ENCODE measurements at places on chromosomes 4 and X. TPM values are rescaled to one million over a fixed set of nuclear protein-coding genes. Genes with fewer than 3 reads are reported as not detected.

GRCh38 chrX:10198254-10198653 is 41.5 kb downstream of the CLCN4 start:
- H3K27me3 ChIP-seq: no peaks in the 10 kb centered on the region
- H3K4me1 ChIP-seq: no peaks in the 10 kb centered on the region
- H3K36me3 ChIP-seq: peaks cover 5% of the 10 kb centered on the region

- H3K4me1 ChIP-seq: no peaks in the 10 kb centered on the region
- no peak for DNase-seq
- H3K27ac ChIP-seq: no peak overlapping the region
- no peaks in the 10 kb centered on the region for H3K27me3 ChIP-seq
- no peaks in the 10 kb centered on the region for H3K36me3 ChIP-seq
- no peak overlapping the region for H3K4me3 ChIP-seq
These were observed 390.7 kb downstream of the GBA3 start for GRCh38 chr4:23083391-23083790.

DNA sequence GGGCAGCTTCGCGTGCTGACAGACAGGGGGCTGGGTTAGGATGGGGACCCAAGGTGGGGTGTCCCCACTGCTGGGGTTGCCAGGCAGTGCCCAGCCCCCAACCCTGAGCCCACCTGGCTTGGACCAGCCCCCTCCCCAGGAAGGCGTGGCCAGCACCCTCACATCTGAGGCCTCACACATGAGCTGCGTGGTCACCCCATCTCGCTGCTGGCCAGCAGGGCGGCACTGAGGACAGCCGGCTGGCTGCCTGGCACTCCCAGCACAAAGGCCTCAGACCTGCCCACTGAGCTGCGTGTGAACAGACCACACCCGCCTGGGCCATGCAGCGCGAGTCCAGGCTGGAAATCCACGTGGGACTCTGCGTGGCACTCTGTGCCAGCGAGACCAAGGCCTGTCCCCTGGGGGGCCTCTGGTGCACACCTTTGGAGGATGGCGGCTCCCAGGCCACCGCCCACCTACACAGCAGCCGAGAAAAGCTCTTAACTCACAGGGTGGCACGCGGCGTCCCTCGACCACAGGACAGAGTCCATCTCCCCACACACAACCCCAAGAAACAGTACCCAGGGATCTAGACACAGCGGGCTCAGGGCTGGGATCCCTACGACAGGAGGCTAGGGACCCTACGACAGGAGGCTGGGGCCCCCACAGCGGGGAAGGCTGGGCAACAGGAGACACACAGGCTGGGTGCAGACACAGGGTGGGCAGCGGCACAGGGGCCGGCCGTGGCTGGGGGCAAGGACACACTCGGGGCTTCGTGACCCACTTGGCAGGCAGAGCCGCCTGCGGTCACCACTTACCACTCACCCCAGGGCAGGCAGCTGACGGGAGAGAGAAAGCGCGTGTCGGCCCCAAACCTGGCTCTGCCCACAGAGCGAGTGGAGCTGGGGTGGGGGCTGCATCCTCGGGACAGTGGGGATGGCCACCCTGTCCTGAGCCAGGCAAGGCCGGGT is 9.8 kb downstream of the DGKQ start:
- no peak for DNase-seq
- no peak overlapping the region for H3K27ac ChIP-seq
- no peaks in the 10 kb centered on the region for H3K4me1 ChIP-seq
- H3K4me3 ChIP-seq: no peak overlapping the region

GRCh38 chr4:7947927-7948326 is 8.3 kb upstream of the AFAP1 start:
- H3K4me1 ChIP-seq: peaks cover 36% of the 10 kb centered on the region
- no peak overlapping the region for H3K4me3 ChIP-seq
- DNase-seq: no peak

DNA sequence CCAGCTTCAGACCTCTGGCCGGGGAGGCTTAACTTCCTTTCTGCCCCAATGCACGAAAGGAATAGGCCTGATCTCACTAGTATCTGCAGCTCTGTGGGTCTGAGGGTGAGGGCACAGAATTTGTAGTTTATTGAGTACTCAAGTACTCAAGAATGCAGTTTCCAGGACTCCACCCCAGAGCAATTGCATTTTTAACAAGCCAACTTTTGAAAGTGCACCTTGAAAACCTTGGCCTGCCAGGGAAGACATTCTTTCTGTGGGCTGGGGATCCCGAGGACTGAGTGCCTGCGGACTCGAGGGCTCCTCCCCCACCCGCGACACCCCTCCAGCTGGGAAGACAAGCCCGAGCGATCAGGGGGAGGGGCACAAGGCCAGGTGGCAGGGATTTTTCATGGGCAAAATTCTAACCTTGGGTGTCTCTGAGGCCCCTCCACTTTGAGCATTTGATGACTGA is 22.4 kb downstream of the RS1 start:
- H3K27me3 ChIP-seq: no peaks in the 10 kb centered on the region
- H3K36me3 ChIP-seq: peaks cover 2% of the 10 kb centered on the region
- H3K4me3 ChIP-seq: no peak overlapping the region
- peak overlapping the region; percentile 84 for H3K27ac ChIP-seq
- DNase-seq: no peak
- peaks cover 15% of the 10 kb centered on the region for H3K4me1 ChIP-seq

- DNase-seq: no peak
- H3K4me3 ChIP-seq: no peak overlapping the region
- H3K36me3 ChIP-seq: no peaks in the 10 kb centered on the region
- H3K27me3 ChIP-seq: no peaks in the 10 kb centered on the region
These were observed 2313.1 kb upstream of the AGA start for GRCh38 chr4:179755322-179755721.

DNA sequence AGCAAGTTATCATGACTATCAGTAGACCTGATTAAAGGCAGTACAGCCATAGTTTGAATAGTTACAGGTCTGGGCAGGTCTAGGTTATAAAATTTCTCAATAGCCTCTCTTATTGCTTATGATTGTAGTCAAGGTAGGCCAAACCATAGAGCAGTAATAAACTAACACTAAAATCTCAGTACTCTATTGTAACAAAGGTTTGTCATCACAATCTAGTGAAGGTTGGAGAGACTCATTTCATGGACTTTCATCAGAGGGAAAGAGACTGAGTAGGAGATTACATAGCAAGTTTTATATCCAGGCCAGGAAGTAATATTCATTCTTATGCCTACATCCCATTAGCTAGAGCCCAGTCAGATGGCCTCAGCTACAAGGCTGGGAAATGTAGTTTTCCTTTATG is 141.0 kb downstream of the ASB9 start:
- H3K27me3 ChIP-seq: no peaks in the 10 kb centered on the region
- no peak overlapping the region for H3K4me3 ChIP-seq
- H3K27ac ChIP-seq: no peak overlapping the region
- H3K4me1 ChIP-seq: no peaks in the 10 kb centered on the region
- no peaks in the 10 kb centered on the region for H3K36me3 ChIP-seq
- DNase-seq: no peak

DNA sequence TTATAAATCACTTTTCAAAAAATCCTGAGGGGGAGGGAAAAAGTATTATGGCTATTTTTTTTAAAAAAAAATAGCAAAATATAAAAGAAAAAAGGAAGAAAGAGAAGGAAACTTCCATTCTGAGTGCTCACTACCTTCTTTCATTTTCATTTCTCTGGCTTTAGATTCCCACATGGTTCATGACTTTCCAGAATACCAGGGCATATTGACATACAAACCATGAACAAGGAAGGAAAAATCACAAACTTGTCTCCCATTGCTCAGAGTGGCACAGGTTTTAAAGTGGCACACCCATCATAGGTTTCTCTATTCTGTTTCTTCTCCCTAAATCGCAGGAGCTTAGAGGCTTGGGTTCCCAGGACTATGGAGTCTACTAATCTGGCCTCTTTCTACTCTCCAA is 136.3 kb upstream of the CXXC4 start:
- no peak overlapping the region for H3K27ac ChIP-seq
- no peaks in the 10 kb centered on the region for H3K36me3 ChIP-seq
- peaks cover 13% of the 10 kb centered on the region for H3K4me1 ChIP-seq
- no peaks in the 10 kb centered on the region for H3K27me3 ChIP-seq

GRCh38 chr4:133130171-133130570 is 18.9 kb upstream of the PCDH10 start:
- no peak for DNase-seq
- no peak overlapping the region for H3K27ac ChIP-seq
- H3K27me3 ChIP-seq: no peaks in the 10 kb centered on the region
- H3K36me3 ChIP-seq: no peaks in the 10 kb centered on the region
- no peak overlapping the region for H3K4me3 ChIP-seq
- H3K4me1 ChIP-seq: peaks cover 18% of the 10 kb centered on the region

PF4V1 gene
- total RNA-seq: not detected

SH2D1A gene
- total RNA-seq: not detected

XK gene
- total RNA-seq: 0.51 TPM

TBC1D8B gene
- 8.7 TPM for total RNA-seq

TLR7 gene
- 0.04 TPM for total RNA-seq

ABLIM2 gene
- total RNA-seq: 2.7 TPM

DCK gene
- total RNA-seq: 12.7 TPM

All from mesothelial cell of epicardium (in vitro differentiated cells).